ENCODE measurements at places on chromosomes 7 and 10.
A peak's percentile ranks its signal among the peaks of the same experiment; 100 is the strongest.

- DNase-seq: no peak
These were observed 202.2 kb upstream of the ETV1 start for GRCh38 chr7:14191686-14192098.

- peak; percentile 74 for DNase-seq
These were observed 5.6 kb upstream of the MEST start for GRCh38 chr7:130486114-130486953.

GRCh38 chr7:78594156-78594555 is 795.6 kb downstream of the PHTF2 start:
- no peak for DNase-seq

GRCh38 chr7:40220421-40220911 is 85.7 kb downstream of the SUGCT start:
- DNase-seq: no peak

DNA sequence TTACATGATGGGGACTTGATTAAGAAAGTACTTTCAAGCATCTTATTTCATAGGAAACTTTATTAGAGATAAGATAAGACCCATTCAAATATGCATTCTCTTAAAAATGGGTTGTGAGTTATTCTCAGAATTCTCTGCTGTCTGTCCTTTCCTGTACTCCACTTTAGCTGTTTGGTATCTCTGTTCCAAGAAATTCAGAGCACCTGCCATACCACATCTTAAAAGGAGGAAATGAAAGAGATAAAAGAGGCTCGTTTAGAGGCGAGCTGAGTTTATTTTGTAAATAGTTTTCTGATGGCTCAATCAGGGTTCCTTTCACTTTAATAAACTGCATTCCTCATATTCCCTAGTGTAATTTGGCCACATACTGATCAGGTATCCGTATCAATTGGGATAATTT is 87.2 kb downstream of the MDFIC start:
- DNase-seq: no peak
